ENCODE measurements at places on chromosomes 5 and 9. TPM values are rescaled to one million over a fixed set of nuclear protein-coding genes. Genes with fewer than 3 reads are reported as not detected.

Gene LHX6
- total RNA-seq: 0.72 TPM

Gene AFAP1L1
- 0.72 TPM for total RNA-seq

Gene ADGRD2
- not detected for total RNA-seq

Gene PCDHGC5
- 8.2 TPM for total RNA-seq

Gene INSYN2B
- total RNA-seq: 1.7 TPM

Gene PCDHGA7
- 7.0 TPM for total RNA-seq

Gene MEGF9
- 7.9 TPM for total RNA-seq

Gene GRM6
- 0.96 TPM for total RNA-seq

Gene FAM153A
- 0.96 TPM for total RNA-seq

Gene DYNC2I2
- 20.0 TPM for total RNA-seq

Gene PKN3
- 1.7 TPM for total RNA-seq

Gene SLC36A2
- total RNA-seq: 1.7 TPM

Gene NRG2
- total RNA-seq: not detected

Gene ARHGEF39
- total RNA-seq: 5.5 TPM

Gene TMEM161B
- 34.4 TPM for total RNA-seq

Gene TEX48
- not detected for total RNA-seq

Gene PANK3
- total RNA-seq: 75.1 TPM

Gene ARID3C
- not detected for total RNA-seq

Gene OBP2B
- not detected for total RNA-seq

Gene TBC1D9B
- total RNA-seq: 71.0 TPM

Gene SLC25A2
- 1.9 TPM for total RNA-seq

Gene GABRA6
- total RNA-seq: 3.9 TPM

Gene FCN1
- total RNA-seq: 3.6 TPM

Gene ARHGEF28
- total RNA-seq: 13.7 TPM

Gene SET
- 287 TPM for total RNA-seq

Gene SLC23A1
- total RNA-seq: not detected

Gene CER1
- total RNA-seq: 3.9 TPM

Gene BHMT2
- 18.3 TPM for total RNA-seq

Gene ABO
- 0.48 TPM for total RNA-seq

Gene PDE8B
- 5.8 TPM for total RNA-seq

Gene OTULINL
- 3.1 TPM for total RNA-seq

Gene CREB3
- 41.9 TPM for total RNA-seq

Gene RLN1
- total RNA-seq: 1.2 TPM

Gene COL27A1
- 12.3 TPM for total RNA-seq

Gene INPP5E
- total RNA-seq: 5.3 TPM

Gene DNAJC21
- 72.9 TPM for total RNA-seq

Gene PHF24
- total RNA-seq: 1.9 TPM

Gene SCGB3A2
- total RNA-seq: not detected

Gene PCDHB10
- total RNA-seq: 5.5 TPM

Gene CD72
- 2.6 TPM for total RNA-seq

Gene TAS2R1
- 0.72 TPM for total RNA-seq

Gene IFNA16
- total RNA-seq: 0.72 TPM

Gene WDR55
- 19.0 TPM for total RNA-seq

Gene KCNT1
- total RNA-seq: 3.6 TPM

Gene XPA
- total RNA-seq: 49.8 TPM

Gene CAMK4
- total RNA-seq: 12.0 TPM

Gene PCDHB3
- total RNA-seq: 0.72 TPM

Gene SPATA31C1
- 1.2 TPM for total RNA-seq

Gene DOLK
- 9.4 TPM for total RNA-seq

Gene C5orf52
- not detected for total RNA-seq

Gene MYOT
- total RNA-seq: not detected

Gene EQTN
- not detected for total RNA-seq

Gene LCN9
- total RNA-seq: not detected

Gene LMX1B
- total RNA-seq: not detected

Gene PMPCA
- 30.1 TPM for total RNA-seq

Gene ANKRD33B
- total RNA-seq: 7.2 TPM

Gene PLAC8L1
- not detected for total RNA-seq

Gene NR2F1
- 32.7 TPM for total RNA-seq
